ENCODE measurements at places on chromosomes 16 and 17.
A peak's percentile ranks its signal among the peaks of the same experiment; 100 is the strongest.

GRCh38 chr16:87661561-87661960 lies 59.3 kb downstream of the JPH3 start:
- peak; percentile 95 for DNase-seq

- no peak for DNase-seq
Observed at GRCh38 chr16:84520725-84521496, 16.5 kb upstream of the MEAK7 start.

DNA sequence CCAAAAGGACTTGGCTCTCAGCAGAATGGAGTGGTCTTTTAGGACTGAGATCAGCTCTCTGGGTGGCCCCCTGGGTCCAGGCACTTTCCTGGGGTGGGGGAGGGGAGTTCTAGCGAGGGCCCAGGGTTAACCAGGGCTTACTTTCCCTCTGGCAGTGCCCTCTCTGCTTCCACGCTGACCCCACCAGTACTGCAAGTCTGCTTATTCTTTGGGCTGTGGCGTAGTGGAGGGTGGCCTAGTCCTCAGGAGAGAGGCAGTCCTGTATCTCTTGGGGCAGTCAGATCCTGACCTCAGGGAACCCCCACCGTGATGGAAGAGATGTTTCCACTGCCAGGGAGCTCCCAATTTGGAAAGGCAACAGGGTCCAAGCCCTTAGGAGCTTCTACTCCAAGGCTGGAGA lies 79.4 kb downstream of the CCDC182 start:
- DNase-seq, result peak; percentile 62

DNA sequence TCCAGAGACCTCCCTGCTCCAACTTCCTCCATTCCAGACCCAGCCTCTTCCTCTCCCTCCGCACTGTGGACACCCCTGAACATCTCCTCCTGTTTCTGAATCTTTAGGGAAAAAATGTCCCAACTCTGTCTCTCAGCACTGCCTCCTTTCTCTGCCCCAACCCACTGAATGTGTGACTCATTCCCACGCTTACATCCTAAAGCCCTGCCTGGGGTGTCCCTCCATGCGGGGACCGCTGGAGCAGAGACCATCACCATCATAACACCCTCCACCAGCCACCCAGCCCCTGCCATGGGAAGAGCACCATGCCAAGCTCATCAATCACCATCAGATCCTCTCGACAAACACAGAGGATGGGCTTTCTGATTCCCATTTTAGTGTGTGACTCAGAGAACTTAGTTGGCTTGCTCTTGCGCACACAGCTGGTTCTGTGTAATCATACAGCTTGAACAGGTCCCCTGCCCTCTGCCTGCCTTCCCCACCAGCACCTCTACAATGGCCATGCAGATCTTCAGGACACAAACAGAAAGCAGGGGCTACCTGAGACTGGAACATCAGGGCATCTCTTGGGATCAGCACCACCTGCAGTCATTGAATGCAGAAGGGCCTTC lies 10.7 kb downstream of the RPRML start:
- no peak for DNase-seq

DNA sequence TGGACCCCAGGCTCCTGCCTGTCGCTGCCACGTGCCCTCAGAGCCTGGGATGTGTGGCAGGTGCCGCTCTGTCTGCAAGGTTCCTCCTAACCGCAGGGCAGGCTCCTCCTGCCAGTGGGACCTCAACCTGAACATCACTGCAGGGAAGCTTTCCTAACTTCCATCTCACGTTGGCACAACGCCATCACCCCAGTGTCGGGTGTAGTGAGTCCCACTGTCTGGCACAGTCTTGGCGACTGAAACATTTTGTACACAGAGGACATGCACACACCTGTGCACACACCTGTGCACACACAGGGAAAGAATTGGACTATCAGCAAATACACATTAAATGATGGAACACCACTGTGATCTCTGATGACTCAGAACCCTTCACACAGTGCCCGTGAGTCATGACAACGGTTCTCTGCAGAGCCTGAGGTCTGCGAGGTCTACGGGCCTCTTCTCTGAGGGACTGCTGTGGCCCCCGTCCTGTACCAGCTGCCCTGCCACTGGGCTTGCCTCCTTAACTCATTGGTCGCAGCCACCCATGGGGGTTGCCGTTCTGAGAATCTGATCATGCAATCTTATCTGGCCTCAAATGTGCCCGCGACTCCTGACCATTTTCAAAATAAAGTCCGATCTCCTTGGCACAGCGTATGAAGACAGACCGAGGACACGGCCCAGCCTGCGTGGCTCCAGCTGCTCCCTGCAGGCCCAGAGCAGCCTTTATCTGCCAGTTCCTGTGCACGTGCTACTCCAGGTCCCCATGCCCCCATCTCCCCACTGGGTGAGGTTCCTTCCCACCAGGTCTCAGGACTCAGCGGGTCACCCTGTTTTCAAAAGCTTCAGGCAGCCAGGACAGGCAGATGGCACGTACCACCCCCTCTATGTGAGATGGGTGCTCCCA lies 7.6 kb downstream of the CCDC57 start:
- DNase-seq, result no peak

DNA sequence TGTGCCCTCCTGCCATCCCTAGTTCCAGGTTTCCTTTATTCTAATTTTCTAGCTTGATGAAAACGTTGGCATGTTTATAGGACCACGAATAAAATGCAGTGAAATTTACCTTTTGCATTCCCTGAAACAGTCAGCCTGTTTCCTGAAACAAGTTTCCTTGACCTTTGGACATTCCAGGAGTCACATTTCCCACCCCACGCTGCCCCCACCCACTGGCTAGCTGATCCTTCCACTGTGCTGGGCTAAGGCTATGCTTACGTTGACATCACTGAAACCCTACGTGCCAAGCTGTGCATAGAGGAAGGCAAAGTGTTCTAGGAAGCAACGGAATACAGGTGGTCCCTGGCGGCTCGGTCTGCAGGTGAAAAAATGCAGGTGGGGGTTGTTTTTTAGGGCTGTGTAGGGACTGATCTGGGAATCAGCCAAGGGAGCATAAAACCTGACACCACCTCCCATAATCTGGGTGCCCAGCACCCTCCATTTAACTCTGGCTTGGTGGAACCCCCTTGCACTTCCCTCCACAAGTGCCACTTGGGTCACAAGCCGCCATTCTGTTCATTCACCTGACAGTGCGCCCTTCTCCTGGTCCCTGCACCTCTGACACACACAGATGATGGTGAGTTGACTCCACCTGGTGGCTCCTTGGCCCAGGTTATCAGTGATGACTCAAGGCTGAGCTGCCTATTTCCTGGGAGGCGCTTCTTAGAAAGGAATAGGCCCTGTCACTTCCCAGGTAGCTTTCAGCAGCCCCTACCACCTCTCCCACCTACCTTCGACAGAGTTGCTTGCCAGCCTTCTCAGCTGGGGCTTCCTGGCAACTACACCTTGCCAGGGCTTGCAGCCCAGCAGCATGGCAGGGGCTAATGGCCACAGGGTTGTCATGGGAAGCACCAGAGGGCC lies 83.7 kb downstream of the N4BP1 start:
- peak; percentile 93 for DNase-seq

DNA sequence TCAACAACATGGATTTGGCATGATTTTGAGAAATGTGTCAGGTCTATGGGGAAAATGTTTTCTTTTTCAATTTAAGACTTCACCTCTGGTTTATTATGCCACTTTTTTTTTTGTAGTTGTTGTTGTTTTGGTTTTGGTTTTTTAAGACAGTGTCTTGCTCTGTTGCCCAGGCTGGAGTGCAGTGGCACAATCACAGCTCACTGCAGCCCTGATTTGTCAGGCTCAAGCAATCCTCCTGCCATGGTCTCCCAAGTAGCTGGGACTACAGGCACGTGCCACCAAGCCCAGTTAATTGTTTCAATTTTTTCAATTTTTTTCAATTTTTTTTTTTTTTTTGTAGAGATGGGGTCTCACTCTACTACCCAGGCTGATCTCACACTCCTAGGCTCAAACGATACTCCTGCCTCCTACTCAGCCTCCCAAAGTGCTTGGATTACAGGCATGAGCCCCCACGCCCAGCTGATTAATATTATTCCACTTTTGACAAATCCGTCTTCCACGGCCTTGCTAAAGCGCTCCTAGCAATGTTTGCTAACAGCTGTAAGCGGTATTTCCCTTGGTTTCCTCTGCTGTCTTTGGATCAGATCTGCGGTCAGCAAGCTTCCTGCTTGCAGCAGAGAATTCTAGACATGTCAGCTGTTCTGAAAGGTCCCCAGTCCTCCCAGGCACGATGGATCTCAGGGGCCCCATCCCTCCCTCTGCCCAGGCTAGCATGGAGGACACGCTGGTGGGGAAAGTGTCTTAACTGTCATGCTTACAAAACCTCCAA lies 7.0 kb upstream of the MILR1 start:
- no peak for DNase-seq

- DNase-seq, result no peak
Observed at GRCh38 chr17:63246344-63246743, 199.8 kb downstream of the CYB561 start.

GRCh38 chr17:27038676-27039075 lies 255.2 kb upstream of the WSB1 start:
- peak; percentile 45 for DNase-seq

- DNase-seq, result peak; percentile 90
Observed at GRCh38 chr16:57628008-57628781, at the start of gene ADGRG1. Gene ADGRG1 (plus strand): TSS chr16:57628630. CDS start chr16:57650288, 21,658 bp downstream.

DNA sequence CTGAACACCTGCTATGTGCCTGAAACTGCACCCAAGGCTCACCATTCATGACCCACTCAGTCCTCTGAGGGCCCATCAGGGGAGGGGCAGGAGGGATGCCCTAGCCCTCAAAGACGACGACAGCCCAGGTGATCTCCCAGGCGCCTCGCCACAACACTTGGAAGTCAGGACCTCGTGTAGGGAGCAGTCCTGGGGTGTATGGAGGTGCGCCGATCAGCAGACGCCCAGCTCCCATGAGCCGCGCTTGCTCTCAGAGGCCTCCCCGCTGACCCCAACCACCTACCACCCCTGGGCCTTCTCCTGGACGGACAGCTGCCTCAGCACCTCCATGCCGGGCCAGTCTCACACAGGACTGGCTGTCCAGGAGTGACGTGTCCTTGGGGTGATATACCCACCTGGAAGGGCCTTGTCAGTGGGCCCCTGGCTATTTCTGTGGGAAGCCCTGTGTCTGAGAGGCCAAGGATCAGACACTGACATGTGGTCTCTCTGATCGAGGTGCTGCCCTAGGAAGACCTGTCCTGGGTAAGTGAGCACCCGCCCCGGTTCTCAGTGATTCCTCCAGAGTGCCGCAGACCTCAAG lies 26.7 kb downstream of the KDM8 start:
- no peak for DNase-seq

- DNase-seq, result no peak
Observed at GRCh38 chr17:13323990-13324389, 277.7 kb downstream of the HS3ST3A1 start.

GRCh38 chr17:82097919-82098168 lies 192 bp downstream of the FASN start:
- no peak for DNase-seq

DNA sequence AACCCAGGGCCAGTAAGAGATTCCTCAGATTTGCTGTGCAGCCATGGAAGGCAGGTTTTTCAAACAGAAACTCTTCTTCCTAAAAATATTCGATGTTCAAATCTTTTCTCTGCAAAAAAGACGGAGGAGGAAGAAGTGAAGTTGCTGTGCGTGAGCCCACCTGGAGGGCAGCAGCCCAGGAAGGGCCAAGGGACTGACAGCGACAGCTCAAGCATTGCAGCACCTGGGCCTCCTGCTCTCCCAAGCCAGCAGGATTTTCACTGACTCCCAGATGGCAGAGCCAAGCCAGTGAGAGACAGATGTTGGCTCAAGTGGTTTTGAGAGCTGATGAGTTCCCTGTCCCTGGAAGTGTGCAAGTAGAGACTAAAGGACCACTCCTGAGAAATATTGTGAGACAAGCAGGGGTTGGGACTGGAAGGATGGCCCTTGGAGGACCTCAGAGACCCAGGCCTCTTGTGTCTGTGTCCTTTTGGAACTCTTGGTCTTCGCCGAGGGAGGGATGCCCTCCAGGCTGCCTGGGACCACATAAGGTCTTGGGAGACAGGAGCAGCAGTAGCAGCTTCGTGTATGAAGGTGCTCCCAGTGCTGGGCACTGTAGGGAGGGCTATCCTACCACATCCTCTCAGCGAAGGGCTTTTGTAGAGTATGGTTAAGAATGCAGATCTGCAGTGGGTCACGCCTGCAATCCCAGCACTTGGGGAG lies 29.3 kb upstream of the TNFRSF13B start:
- no peak for DNase-seq

DNA sequence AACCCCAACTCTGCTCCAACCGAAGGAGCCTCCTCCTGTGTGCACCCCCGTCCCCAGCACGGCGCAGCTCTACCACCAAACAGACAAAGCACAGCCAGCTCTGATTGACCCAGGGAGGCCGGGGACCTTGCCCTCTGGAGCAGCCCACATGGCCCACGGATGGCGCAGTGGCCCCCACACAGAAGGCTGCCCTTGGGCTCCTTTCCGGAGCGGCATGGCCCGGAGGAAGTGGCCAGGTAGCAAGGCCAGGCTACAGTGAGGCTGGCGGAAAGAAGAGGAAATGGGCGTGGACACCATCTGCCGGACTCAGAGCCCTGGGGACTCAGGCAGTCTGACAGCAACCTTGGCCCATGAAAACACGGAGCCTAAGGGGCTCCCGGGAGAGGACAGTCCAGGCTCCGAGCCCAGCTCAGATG lies 19.9 kb upstream of the ZC3H18 start:
- peak; percentile 39 for DNase-seq

- no peak for DNase-seq
Observed at GRCh38 chr17:16155536-16155935, 59.8 kb downstream of the NCOR1 start.

GRCh38 chr17:20022701-20023100 lies 13.5 kb downstream of the SPECC1 start:
- no peak for DNase-seq

Measured in endodermal cell (in vitro differentiated cells).